ENCODE measurements at places on chromosomes 7 and 10.

GRCh38 chr10:30637881-30638467, 8.4 kb upstream of the LYZL2 start:
- no peak for DNase-seq

DNA sequence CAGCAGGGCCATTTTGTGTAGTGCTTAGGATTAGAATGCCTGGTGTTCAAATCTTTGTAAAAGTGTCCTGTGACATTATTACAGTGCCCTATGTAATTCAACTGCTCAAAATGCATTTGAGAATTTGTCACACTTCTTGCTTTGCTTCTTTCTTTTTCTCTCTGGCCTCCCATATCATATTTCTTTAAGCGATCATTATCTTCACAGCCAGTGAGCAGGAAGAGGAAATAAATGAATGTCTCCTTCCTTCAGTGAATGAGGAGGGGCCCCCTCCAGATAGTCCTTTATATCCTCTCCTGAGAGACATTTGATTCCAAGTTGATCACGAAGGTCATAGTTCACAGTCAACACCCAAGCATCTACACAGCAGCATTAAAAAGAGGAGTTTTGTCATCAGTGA, 425.1 kb upstream of the NPVF start:
- no peak for DNase-seq

DNA sequence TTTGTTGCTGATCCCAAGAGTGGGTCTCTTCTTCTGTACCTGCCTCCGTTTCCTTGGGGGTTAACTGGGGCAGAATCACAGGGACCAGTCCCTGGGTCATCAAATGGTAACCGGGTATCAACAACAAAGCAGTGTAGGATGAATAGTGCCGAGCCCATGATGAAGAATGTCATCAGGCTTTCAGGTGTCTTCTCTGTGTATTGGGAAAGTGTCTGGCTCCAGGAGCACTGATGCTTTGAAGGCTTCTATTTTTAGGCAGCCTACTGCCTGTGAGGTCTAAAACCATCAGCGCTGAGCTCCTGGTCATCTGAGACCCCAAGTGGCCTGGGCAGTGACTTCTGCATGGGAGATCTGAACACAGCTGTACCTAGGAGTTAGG, 48.2 kb upstream of the SHH start:
- no peak for DNase-seq

DNA sequence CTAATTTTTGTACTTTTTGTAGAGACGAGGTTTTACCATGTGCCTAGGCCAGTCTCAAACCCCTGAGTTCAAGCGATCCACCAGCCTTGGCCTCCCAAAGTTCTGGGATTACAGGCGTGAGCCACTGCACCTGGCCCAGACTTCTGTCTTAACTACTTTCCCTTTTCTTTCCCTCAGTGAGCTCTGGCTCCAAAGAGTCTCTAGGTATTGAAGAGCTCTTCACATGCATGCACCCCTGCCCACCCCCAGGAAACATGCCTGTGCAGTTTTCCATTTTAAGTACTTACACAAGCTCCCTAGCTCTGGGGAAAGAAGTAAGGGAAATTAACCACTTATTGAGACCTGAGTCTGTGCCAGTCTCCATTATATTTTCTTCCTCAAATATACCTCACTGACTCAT, 2.0 kb downstream of the MYOZ1 start:
- no peak for DNase-seq

DNA sequence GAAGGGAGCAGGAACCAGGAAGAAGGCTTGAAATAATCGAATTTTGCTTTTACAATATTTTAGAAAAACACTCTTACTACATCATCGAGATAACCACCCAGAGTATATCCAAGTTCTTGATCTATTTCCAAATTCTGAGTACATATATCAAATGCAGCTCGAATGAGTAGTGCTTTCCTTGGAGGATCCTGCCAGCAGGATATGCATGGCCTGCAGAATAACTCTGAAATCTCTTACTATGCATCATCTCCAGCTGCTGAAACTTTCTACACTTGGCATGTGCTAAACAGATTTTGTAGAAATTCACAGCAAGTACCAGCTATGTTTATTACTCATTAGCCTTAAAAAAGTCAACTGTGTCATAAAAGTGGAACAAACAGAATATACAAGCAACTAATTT, 44.0 kb upstream of the ANK3 start:
- no peak for DNase-seq

DNA sequence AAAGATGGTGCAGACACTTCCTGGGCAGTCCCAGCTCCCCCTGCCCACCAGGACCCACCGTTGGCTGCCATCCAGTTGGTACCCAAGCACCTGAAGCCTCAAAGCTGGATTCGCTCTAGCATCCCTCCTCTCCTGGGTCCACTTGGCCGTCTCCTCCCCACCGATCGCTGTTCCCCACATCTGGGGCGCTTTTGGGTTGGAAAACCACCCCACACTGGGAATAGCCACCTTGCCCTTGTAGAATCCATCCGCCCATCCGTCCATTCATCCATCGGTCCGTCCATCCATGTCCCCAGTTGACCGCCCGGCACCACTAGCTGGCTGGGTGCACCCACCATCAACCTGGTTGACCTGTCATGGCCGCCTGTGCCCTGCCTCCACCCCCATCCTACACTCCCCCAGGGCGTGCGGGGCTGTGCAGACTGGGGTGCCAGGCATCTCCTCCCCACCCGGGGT, 14.5 kb upstream of the LIMK1 start:
- DNase-seq: no peak

- DNase-seq: no peak
Measured at GRCh38 chr10:23885853-23886252, 323.1 kb upstream of the KIAA1217 start.

- DNase-seq: no peak
Measured at GRCh38 chr10:50260791-50261281, 9.5 kb upstream of the ASAH2 start.

DNA sequence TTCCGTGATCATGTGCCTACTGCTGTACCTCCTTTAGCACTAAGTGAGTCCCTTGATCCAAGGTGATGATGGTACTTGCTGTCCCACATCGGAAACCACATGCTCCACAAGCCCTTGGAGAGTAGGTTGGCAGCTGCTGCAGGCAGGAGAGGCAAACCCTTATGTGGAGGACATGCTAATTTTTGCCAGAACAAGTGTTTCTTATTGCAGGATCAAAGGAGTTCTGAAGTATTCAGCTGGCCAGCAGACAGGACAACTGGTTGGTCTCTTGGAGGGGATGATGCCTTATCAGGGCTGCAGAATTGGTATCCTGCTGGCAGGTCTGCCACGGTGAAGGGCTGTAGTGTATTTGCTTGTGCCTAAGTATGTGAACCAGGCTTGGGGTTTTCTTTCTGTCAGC, 36.8 kb downstream of the NACAD start:
- DNase-seq: no peak

- no peak for DNase-seq
Measured at GRCh38 chr7:90626013-90626412, 29.9 kb downstream of the CDK14 start.

GRCh38 chr10:14499601-14499904, 168.8 kb upstream of the FRMD4A start:
- no peak for DNase-seq

- DNase-seq: no peak
Measured at GRCh38 chr7:132256721-132257212, 319.5 kb downstream of the PLXNA4 start.

GRCh38 chr7:34038816-34039470, 133.6 kb downstream of the BMPER start:
- DNase-seq: no peak

- DNase-seq: no peak
Measured at GRCh38 chr10:10149899-10150298, 867.8 kb upstream of the CELF2 start.

DNA sequence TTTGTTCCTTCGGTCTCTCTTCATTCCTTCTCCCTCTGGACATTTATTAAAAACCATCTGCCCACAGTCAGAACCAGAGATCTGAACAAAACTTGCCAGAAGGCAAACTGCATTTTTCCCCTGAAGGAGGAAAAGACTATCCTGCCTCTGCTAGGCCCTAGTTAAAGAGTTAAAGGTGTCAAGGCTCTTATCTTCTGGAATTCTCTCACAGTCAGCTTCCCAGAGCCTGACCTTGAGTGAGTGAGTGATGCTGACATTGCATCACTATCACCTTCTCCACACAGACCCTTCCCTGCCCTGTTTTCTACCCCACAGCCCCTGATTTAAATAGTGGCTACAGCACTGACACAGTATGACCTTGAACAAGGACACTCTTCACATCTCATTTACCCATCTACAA, 16.4 kb downstream of the FRMPD2 start:
- DNase-seq: no peak

DNA sequence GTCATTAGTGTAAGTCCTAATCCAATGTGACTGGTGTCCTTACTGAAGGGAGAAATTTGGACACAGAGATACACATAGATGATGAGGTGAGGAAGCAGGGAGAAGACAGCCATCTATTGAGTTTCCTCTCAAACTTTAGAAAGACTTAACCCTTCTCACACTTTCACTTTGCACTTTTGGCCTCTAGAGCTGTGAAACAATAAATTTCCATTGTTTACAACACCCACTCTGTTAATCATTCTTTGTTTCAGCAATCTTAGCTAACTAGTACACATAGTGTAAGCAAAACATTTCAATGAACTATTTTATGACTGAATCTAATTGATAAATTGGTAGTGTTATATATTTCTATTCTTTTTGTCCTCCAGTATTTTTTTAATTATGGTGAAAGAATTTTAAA, 1092.8 kb upstream of the POT1 start:
- no peak for DNase-seq

- DNase-seq: no peak
Measured at GRCh38 chr7:107951896-107952295, 51.1 kb downstream of the LAMB1 start.

DNA sequence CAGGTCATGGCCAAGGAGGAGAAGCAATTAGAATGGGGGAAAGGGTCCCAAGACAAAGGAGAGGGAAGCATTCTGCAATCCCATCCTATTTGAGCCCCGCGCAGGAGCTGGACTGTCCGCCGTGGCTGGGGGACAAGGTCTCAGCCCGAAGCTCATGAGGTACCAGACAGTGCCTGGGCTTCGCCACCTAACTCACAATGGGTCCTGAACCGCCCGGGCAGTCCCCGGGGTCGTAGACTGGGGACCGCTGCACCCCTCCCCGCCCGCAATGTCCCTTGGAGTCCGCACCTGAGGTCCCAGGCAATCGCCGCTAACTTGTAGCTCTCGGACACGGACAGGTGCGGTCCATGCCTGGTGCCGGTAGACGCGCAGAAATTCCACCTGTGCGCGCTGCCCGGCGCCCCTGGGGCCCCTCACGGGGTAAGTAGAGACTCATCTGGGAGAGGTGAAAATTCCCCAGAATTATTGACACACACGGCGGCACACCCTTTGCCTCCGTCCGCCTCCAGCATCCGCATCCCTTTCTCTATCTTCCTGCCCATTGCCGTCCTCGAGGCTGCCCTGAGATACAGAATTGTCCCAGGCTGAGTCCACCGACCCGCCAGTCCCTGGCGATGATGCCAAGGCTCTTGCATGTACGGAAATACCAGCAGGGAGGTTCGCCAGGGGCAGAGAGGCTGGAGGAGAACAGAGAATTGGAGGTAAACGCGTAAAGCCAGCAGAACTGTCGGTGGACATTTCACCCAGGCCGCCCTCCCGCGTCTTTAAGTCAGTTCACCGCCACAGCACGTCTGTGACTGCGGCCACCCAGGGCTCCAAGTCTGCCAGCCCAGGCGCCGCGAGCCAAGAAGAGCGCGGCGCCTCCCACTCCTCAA, 1.8 kb downstream of the CHRM2 start:
- DNase-seq: no peak

- no peak for DNase-seq
Measured at GRCh38 chr7:5553298-5553877, 129.8 kb upstream of the TNRC18 start.

GRCh38 chr10:68870545-68871104, 30.5 kb upstream of the DDX50 start:
- DNase-seq: no peak

DNA sequence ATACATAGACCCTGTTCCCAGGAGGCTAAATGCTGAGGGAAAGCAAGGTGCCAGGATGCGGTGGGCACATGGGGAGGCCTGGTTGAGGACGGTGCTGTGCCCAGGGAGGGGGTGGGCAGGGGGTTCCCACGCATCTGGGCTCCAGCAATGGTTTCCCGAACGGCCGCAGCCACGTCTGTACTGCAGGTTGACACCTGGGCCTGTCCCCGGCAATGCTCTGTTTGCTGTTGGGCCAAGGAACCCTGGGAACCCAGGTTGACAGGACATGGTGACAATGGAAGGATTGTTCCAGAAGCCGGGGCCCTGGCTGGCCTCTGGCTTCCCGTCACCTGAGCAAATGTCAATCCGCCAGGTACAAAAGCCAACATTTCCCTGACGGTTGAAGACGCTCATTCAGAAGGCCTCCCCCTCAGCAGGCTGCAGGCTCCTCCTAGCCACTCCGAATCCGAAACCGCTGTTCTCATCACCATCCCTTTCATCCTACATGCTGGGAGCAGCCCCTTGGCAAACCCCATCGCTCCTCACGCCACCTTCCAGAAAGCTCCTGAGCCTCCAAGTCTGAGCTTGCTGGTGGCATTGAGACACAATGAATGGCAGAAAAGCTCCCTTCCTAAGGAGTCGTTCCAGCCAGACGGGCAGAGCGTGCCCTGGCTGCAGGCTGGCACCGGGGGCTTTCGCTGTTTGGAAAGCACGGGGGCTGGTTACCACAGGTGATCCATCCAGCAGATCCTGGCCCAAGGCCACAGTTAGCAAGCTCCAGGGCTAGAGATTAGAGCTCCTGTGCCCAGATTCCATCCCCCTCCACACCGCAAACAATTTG, 31.2 kb downstream of the SPOCK2 start:
- no peak for DNase-seq

DNA sequence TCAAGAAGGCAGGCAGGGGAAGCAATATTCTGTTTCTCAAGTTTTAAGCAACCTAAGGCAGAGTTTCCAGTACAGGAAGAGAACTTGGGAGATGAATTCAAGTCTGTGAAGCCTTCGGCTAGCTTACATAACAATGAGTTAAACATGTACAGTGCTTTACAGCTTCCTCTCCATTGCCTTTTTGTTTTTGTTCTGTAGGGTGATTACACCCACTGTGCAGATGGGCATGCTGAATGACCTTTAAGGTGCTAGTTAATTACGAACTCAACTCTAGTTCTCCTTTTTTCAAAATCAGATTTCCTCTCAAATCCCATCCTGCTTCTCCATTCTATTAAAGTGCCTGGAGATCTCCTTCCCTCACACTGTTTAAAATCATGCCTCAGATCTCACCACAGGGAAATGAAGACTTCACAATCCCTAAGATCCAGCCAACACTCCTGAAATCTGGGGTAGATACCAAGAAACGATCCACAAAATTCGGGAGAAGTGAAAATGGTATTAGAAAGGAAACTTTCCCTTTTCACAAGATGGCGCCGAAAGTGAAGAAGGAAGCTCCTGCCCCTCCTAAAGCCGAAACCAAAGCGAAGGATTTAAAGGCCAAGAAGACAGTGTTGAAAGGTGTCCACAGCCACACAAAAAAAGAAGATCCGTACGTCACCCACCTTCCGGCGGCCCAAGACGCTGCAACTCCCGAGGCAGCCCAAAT, 16.8 kb upstream of the MSMB start:
- DNase-seq: no peak

DNA sequence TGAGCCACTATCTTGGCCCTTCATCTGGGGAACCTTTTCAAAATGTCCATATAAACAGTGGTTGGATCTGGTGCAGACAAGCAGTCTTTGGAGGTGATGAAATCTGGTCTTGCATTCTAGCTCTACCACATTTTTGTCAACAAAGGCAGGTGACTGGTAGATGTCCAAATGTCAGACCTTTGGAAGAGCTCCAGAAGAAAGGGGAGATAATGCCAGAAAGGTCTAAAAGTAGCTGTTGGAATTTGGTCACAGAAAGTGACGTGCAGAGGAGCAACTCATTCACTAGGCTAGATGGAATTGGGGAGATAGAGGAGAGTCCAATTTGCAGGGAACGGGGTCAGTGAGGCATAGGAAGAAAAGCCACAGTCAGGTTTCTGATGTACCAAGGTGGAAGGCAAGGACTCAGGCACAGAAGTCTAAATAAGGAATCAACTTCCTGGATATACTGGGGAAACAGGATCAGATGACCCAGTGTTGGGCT, 36.4 kb upstream of the WAC start:
- DNase-seq: no peak
